Cardiac muscle cell (in vitro differentiated cells and primary cell): ENCODE measurements at places on chromosomes 16 and 17. TPM values are rescaled to one million over a fixed set of nuclear protein-coding genes. Genes with fewer than 3 reads are reported as not detected.

DNA sequence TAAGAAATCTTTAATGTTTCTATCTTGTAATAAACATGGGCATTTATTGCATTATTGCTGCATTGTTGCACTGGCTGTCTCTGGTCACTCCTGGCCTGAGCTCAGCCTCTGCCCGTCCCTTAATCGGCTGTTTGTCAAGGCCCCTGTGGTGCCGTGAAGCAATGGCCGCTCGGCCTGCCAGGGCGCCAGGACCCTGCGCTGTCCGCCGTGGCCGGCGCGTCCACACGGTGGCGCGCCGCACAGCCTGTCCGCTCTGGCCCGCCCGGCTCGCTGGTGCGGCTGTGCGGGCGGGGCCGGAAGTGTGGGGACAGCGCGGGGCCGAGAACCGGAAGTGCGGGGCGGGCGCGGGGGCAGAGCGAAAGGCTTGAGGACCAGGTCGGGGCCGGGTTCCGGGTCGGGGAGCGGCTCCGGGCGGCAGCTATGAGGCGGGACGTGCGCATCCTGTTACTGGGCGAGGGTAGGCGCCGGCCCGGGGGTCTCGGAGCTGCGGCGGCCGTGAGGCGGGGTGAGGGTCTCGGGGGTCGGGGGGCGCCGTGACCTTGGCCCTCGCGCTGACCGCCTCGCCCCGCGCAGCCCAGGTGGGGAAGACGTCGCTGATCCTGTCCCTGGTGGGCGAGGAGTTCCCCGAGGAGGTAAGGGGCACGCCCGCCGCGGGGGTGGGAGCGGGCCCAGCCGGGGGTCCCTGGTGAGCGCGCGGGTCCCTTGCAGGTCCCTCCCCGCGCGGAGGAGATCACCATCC lies at the start of gene RHOT2:
Gene RHOT2, plus strand, starts transcription at position 353 of the 739 bp plus-strand sequence. Its CDS starts 68 bp downstream, at position 421.
- peak; percentile 94 for DNase-seq

DNA sequence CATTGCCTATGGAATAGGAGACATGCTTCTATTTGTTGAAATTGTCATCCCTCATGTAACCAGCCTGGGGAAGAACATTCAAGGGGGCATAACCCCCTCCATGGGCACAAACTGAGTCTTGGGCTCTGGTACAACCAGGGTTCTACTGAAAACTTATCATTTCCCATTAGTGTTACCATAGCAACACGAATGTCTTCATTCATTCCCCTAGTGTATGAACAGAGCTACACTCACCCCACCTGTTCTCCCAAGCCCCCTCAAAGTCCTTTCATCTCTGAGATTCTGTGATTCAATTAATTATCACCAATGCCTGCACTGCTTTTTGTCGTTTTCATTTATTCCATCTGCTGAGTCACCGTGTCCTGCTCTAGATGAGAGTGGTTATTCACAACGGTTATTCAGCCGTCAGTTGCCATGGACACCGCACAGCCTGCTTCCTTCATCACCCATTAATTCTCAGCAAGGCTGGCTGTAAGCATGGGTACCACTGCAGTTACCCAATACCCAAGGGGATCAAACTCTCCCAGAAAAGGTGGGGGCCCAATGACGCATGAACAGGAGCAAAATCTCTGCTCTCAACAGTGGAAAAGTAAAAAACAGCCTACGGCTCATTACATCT lies 1.6 kb upstream of the GAST start:
- DNase-seq: peak; percentile 66

DNA sequence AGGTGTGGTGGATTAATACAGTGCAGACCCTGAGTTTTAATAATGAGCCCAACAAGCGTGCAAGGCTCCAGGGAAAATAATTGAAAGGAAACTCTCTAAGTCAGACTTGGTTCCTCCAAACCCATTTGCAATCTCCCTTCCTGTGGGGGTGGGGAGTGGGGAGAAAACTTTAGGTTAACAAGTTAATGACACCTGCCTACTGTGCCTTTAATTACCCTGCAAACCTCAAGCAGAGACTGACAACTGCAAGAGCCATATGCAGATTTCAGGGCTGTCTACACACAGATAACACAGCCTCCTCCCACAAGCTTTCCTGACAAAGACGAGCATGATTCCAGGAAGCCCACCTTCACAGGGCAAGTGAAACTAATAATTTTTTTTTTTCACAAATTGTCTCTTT lies 359.3 kb downstream of the HS3ST4 start:
- no peak for DNase-seq

The CCR7 gene
- total RNA-seq: 0.28 TPM in 1 of 2 replicates, not detected in the other

The TRIM37 gene
- 27.2 and 30.0 TPM in 2 replicates for total RNA-seq

- DNase-seq: peak; percentile 26
Observed at GRCh38 chr16:2799859-2800226, 1.6 kb downstream of the PRSS41 start.

DNA sequence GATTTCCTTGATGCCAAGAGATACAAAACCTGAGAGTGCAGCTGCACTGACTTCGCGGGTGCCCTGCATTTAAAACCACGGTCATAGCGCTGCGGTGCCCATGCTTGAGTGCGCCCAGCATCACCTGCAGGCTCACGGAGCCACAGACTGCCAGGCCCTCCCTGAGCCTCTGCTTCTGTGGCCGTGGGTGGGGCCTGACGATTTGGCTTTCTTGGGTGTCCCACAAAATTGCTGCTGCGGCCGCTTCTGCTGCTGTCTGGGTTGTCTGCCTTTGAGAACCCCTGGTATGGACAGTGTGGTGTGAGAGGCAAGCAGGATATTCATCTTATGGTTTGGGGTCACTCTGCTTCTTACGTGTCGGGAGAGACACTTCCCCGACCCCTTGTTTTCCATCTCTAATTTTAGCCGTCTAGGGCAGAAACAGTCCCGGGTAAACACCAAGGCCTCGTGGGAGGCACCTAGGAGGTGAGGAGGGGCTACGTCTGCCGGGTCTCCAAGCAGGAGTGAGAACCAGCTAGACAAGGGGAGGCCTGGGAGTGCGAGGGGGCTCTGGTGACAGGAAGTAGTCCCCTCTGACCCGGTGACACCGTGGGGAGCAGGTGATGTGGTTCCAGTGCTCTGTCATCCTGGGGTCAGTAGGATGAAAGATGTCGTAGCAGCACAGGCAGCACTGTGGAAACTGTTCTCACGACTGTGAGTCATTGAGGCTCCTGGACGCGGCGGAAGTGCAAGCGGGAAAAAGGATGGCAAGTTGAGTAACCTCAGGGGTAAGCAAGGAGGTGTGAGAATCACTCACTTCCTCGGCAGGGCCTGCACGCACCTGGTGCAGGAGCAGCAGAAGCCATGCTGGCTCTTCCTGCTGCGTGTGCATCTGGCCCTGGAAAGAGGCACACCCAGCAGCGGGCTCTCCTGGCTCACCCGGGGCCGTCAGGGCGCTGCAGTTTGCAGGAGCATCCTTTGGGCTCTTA lies 176.3 kb downstream of the RPTOR start:
- DNase-seq: no peak

The NACA2 gene
- not detected in 2 replicates for total RNA-seq

DNA sequence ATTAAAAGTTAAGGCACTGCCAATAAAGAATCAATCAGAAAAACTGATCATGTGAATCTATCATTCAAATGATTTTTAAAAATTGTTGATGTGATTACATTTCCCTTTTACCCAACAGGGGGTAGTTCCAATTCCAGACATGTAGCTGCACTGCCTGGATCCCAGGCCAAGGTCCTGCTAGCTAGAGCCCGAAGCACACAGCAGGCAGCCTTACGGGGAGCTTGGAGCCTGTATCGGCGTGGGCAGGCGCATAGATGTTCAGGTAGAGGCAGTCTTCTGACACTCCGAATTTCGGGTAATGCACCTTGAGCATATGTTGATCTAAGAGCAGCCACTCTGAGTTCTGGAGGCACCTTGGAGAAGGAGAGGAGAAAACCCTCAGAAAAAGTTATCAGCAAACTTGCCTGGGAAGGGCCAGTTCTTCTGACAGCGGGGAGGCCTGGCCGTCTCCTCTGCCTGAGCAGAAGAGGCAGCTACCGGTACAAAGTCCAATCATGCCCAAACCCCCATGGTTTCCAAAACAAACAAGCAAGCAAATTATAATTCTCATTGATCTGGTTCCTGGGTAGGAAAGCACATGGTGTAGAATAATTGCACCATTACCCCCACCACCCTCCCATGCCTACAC lies 3.6 kb downstream of the CES5A start:
- DNase-seq: no peak

DNA sequence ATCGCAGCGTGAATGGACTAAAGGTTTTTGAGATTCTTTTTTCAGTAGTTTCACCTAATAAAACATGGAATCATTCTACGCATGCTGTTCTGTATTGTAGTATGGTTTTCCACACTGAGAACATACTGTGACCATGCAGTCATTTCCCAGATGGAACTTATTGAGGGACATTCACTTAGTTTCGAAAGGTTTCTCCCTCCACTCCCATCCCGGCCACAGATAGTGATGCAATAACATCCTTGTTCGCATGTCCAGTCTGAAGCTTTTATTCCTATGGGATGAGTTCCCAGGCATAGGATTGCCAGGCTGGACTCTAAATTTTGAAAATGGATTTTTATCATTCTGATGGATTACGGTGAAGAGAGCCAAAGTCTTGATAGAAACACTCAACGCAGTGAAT lies 420.4 kb downstream of the WWOX start:
- DNase-seq: no peak

- DNase-seq: no peak
Observed at GRCh38 chr16:67928147-67928546, 3.5 kb downstream of the CTRL start.

DNA sequence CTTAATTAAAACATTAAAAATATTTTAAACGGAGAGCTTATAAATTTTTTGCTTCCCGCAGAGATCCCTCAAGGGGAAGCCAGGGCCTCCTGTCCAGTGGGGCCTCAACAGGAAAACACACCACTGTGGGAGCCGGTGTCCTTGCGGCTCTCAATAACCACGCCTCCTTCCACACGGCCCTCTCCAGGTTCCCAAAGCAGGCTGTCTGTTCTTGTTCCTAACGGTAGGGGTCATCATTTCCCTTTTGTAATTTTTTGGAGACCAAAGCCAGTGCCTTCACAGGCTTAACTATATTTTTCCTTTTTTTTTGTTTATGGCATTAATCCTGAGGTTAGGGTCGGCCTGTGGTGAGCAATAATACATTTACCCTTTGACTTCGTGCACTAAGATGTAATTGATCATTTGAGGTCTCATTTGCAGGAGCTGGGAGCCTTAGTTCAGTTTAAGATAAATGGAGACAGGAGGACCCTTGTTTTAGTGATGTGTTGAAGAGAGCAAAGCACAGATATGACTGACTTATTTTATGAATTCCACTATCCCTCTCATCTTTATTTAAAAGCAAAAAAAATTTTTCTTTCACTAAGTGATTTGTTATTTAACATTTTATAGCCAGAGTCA lies 77.5 kb upstream of the N4BP1 start:
- DNase-seq: peak; percentile 79

The ICAM2 gene
- total RNA-seq: not detected in 2 replicates

DNA sequence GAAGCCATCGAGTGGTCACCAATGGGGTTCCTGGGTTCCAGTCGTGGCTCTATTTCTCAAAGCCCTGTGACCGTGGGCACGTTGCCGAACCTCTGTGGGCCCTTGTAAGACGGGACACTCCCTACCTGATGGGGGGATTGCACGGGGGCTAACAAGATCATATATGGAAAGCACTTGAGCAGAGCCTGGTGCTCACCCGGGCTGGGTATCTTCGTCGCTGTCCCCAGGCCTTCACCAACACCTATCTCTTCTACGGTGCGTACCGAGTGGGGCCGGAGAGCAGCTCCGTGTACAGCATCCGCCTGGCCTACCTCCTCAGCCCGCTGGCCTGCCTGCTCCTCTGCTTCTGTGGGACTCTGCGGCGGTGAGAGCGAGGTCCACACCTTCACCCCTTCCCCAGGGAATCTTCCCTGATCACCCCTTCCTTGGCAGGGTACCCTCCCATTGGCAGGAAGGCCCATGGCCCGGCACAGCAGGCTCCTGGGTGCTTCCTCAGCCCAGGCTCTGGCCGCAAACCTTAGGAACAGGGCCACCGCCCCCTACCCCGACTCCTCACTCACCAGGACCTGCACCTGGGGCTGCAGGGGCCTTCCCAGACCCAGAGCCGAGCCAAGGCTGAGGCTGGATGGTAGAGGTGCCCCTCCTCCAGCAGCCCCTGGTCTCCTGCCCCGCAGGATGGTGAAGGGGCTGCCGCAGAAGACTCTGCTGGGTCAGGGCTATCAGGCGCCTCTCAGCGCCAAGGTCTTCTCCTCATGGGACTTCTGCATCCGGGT lies 2.8 kb downstream of the TMC8 start:
- DNase-seq: no peak

GRCh38 chr16:57643147-57643874 lies 14.9 kb downstream of the ADGRG1 start:
- peak; percentile 31 for DNase-seq

The KREMEN2 gene
- 2.6 and 3.9 TPM in 2 replicates for total RNA-seq

DNA sequence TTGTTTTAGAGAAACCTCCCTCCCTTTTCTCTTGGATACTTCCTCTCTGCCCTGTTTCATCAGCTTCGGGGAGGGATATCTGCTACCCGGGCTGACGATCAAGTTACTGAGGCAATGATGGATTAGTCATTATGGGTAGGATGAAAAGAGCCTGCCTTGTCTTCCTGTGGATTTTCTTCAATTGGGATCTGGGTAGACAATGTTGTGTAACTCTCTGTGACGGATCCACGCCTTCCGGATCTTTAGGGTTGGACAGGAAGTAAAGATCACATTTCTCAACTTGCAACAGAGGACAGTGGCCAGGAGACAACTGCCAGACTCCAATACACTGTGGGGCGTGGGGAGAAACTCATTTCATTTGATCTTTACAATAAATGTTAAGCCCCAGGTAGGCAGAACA lies 11.3 kb upstream of the CHST6 start:
- no peak for DNase-seq

DNA sequence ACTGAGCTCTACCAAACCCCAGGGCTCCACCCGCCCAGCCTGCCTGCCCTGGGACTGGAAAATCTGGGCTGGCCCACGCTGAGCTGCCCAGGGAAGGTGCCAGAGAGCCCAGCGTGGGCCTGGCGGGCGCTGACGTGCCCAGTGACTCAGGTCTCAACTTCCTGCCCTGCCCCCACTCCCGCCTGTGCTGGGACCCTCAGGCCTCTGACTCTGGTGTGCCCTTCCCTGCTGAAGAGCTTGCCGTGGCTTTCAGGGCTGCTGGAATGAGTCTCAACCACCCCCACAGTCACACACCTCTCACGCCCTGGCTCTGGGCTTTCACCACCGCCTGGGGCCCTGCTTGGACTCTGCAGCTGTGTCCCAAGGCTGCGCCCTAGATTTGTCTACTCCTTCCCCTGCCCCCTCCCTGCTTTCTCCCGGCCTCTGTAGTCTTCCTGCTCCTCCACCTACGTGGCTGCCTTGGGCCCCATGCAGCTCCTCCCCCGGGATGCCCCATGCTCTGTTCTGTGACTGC lies 10.4 kb downstream of the LLGL1 start:
- peak; percentile 57 for DNase-seq

DNA sequence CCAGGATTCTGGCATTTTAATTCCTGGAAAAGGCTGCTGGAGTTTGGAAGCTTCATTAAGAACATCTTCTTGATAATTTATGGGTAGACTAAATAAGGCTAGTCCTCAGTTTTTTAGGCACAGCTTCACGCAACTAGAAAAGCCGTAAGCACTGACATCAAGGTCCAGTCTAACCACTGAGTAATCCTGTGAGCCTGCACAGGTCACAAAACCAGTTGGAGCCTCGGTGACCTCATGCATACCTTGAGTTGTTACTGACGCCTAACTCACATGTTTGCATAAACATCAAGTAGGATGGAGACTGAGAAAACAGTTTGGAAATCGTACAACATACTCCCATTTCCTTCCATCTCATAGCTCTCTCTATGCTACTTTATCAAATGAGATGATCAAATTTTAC lies 63.8 kb upstream of the RCVRN start:
- peak; percentile 11 for DNase-seq

The RHBDL1 gene
- 3.6 and 12.9 TPM in 2 replicates for total RNA-seq

GRCh38 chr17:6712854-6713129 lies 377 bp downstream of the SLC13A5 start:
- no peak for DNase-seq
